ENCODE measurements at places on chromosomes 1 and 21. TPM values are rescaled to one million over a fixed set of nuclear protein-coding genes. Genes with fewer than 3 reads are reported as not detected.

- no peak for DNase-seq
Measured at GRCh38 chr1:229815076-229815475, 189.0 kb downstream of the URB2 start.

GRCh38 chr1:219365451-219365850 lies 191.8 kb downstream of the LYPLAL1 start:
- DNase-seq, result no peak

GRCh38 chr1:83318366-83318765 lies 680.6 kb downstream of the TTLL7 start:
- DNase-seq, result no peak

KLHDC9 gene
- total RNA-seq, result 1.8 TPM

- DNase-seq, result no peak
Measured at GRCh38 chr1:38026592-38027200, 14.2 kb downstream of the UTP11 start.

DNA sequence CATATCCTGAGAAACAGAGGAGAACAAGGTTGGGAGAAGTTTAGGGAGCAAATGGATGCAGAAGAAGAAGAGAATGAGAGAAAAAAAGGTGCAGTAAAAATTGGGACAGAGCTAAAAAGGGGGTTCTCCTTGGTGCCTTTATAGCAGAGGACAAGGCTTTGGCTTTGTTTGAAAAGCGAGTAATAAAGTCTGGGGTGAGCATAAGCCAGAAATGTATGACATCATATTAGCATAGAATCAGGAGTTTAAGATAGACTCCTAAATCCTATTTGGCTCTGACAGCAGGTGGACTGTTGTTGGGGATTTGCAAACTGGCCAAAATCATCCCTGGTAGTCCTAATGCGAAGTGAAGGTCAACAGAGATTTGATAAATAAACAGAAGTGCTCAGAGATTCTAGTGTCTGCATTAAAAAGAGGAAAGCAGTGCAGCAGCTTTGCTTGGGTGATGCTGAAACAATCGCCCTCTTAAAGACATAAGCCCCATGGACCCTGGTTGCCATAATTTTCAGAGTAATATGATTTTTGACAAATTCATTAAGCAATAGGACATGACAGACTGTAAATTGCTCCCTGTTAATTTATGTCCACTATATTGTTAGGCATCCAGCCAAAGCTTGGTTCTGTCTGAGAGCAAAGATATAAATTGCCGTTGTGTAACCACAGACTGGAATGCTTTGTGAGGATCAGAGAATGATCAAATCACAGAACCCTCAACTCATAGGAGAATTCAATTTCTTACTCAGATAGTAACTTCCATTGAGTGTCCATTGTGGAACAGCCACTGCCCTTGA lies 385.0 kb upstream of the NFIA start:
- no peak for DNase-seq

All from fibroblast of the aortic adventitia (primary cell).